ENCODE measurements at places on chromosomes 13 and 19. TPM values are rescaled to one million over a fixed set of nuclear protein-coding genes. Genes with fewer than 3 reads are reported as not detected.
A peak's percentile ranks its signal among the peaks of the same experiment; 100 is the strongest.

DNA sequence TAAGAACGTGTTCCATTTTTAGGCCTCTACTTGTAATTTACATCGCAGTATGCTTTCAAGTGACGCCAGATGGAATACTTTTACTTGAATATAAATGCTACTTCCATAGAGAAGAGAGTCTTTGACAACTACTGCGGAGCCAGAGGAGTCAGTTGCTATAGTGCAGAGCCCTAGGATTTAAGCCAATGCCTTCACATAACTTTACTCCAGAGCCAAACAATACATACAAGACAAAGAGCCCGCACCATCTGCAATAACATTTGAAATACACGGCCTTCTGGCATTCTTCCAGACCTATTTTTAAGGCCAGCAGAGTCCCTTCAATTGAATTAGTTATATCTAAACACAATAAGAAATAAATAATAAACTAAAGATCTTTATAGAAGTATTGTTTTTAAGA is 59.4 kb downstream of the XPO4 start:
- no peak overlapping the region for H3K4me3 ChIP-seq
- peaks cover 14% of the 10 kb centered on the region for H3K36me3 ChIP-seq
- no peak for ATAC-seq
- peaks cover 2% of the 10 kb centered on the region for H3K4me1 ChIP-seq
- H3K27ac ChIP-seq, result no peak overlapping the region

- H3K4me3 ChIP-seq, result no peak overlapping the region
- H3K27ac ChIP-seq, result no peak overlapping the region
- no peaks in the 10 kb centered on the region for H3K27me3 ChIP-seq
- no peaks in the 10 kb centered on the region for H3K36me3 ChIP-seq
- H3K4me1 ChIP-seq, result no peaks in the 10 kb centered on the region
Observed at GRCh38 chr19:14310055-14310454, 71.2 kb upstream of the ADGRE5 start.

DNA sequence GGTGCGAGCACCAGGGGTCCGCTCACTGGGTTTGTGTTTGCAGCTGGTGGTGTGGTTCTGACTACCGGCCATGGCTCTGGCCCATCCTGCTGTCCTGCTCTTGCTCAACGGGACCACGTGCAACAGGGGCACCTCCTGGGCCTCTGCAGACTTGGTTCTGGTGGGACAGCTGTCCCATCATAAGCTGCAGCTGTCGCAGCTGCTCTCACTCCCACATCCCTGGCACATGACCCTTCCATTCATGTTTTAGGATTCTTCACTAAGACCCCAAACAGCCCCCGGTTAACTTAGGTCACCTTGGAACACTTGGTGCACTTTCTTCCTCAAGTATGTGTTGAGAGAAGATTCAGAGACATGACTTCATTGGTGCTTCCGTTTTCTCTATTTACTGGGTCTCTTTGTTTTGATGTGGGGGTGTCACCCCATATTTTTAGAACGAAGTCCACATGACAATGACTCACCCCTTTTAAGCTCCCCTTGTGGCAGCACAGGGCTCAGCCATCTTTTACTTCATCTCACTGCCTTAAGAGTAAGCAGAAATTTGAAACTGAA is 68.4 kb upstream of the ARHGEF7 start:
- no peak overlapping the region for H3K27ac ChIP-seq
- no peaks in the 10 kb centered on the region for H3K36me3 ChIP-seq
- ATAC-seq, result peak; percentile 26
- H3K4me1 ChIP-seq, result no peaks in the 10 kb centered on the region
- no peak overlapping the region for H3K4me3 ChIP-seq
- H3K27me3 ChIP-seq, result peaks cover 16% of the 10 kb centered on the region

- H3K27ac ChIP-seq, result no peak overlapping the region
- ATAC-seq, result no peak
- no peak overlapping the region for H3K4me3 ChIP-seq
Observed at GRCh38 chr19:3266092-3266693, 41.7 kb downstream of the CELF5 start.

- ATAC-seq, result no peak
- no peaks in the 10 kb centered on the region for H3K4me1 ChIP-seq
- H3K36me3 ChIP-seq, result no peaks in the 10 kb centered on the region
- H3K27ac ChIP-seq, result no peak overlapping the region
- H3K27me3 ChIP-seq, result peaks cover 3% of the 10 kb centered on the region
Observed at GRCh38 chr19:5329141-5329540, 11.5 kb downstream of the PTPRS start.

DNA sequence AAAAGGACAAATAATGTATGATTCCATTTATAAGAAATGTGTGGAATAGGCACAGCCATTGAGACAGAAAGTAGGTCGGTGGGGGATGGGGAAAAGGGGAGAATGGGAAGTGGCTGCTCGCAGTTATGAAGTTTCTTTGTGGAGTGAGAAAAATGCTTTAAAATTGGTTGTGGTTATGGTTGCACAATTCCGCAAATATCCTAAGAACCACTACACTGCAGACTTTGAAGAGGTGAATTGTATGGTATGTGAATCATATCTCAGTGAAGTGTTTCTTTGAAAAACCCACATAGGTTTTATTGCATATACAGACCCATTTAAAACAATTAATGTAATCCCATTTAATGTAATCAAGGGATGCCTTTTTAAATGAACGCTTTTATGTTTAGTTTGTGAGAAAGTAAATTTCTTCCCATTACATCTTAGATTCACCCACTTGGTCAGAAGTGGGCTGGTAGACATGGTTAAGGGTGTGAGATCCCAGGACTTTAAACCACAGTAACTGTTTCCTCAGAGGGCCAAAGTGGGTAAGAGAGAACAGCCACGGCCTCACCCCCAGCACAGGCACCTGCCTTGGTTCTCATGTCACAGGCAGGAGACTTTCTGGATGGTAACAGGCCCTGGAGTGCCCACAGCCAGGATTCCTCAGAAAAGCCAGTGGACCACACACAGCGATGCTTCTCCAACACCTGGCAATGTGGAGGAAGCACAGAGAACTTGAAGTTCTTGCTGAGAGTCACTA is 119.3 kb upstream of the GJB6 start:
- ATAC-seq, result no peak
- H3K27ac ChIP-seq, result no peak overlapping the region
- no peaks in the 10 kb centered on the region for H3K4me1 ChIP-seq
- H3K36me3 ChIP-seq, result no peaks in the 10 kb centered on the region

- no peak overlapping the region for H3K4me3 ChIP-seq
- no peaks in the 10 kb centered on the region for H3K36me3 ChIP-seq
- H3K4me1 ChIP-seq, result no peaks in the 10 kb centered on the region
- no peak for ATAC-seq
- no peak overlapping the region for H3K27ac ChIP-seq
Observed at GRCh38 chr13:91248249-91248648, 99.2 kb upstream of the MIR17HG start.

GRCh38 chr13:111953546-111954178 is 113.3 kb upstream of the SOX1 start:
- H3K4me1 ChIP-seq, result no peaks in the 10 kb centered on the region
- H3K4me3 ChIP-seq, result no peak overlapping the region
- H3K36me3 ChIP-seq, result no peaks in the 10 kb centered on the region
- H3K27me3 ChIP-seq, result peaks cover 61% of the 10 kb centered on the region
- ATAC-seq, result no peak

DNA sequence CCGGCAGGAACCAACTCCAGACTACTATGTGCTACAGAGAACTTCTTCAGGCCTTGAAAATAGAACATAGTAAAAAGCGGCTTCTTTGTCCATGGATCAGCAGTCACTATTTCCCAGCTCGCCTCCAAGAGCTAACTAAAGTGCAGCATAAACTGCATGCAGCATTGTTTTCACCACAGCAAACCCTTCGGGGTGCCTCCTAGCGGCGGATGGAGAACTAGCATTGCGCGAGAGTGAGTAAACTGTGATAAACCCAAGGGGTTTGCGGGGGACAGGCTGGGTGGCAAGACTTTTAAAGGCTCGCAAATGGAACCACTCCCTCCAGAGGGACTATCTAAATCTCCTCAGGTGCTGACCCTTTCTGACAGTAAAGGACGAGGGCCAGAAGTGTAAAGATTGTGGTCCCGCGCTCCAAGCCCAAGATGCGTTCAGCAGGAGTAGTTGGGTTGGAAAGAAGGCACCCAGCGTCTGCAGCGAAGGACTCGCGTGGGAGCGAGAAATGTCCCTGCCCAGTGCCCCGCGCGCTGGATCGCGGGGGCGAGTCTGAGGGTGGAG is 21.5 kb upstream of the SGCG start:
- H3K27ac ChIP-seq, result peak overlapping the region; percentile 52
- H3K27me3 ChIP-seq, result peaks cover 38% of the 10 kb centered on the region
- H3K4me1 ChIP-seq, result no peaks in the 10 kb centered on the region
- ATAC-seq, result peak; percentile 27
- H3K36me3 ChIP-seq, result no peaks in the 10 kb centered on the region
- peak overlapping the region; percentile 52 for H3K4me3 ChIP-seq

DNA sequence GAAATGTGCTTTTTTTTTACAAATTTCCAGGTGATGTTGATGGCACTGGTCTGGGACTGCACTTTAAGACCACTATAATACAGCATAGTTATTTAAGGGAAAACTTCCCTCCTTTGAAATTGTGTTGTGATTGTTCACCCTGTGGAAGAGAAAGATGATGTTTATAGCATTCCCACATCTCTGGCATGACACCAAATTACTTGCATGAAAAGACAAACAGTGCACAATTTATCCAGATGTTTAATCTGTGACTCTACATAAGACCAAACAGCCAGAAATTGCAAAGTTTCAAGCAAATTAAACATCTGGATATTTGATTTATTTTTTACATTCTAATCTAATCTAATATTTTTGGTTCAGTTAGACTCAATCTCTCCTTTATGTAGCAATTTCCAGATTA is 51.6 kb downstream of the UFM1 start:
- no peak for ATAC-seq
- H3K36me3 ChIP-seq, result no peaks in the 10 kb centered on the region
- H3K27me3 ChIP-seq, result no peaks in the 10 kb centered on the region
- no peak overlapping the region for H3K4me3 ChIP-seq

GRCh38 chr19:48123907-48124651 is 13.5 kb upstream of the PLA2G4C start:
- ATAC-seq, result no peak
- H3K27me3 ChIP-seq, result no peaks in the 10 kb centered on the region
- no peak overlapping the region for H3K4me3 ChIP-seq
- peaks cover 43% of the 10 kb centered on the region for H3K36me3 ChIP-seq
- H3K4me1 ChIP-seq, result no peaks in the 10 kb centered on the region

GRCh38 chr13:99307648-99308339 is 595 bp upstream of the GPR183 start:
- H3K4me1 ChIP-seq, result peaks cover 84% of the 10 kb centered on the region
- no peaks in the 10 kb centered on the region for H3K27me3 ChIP-seq
- ATAC-seq, result no peak
- H3K27ac ChIP-seq, result peak overlapping the region; percentile 24
- H3K4me3 ChIP-seq, result no peak overlapping the region

GRCh38 chr13:99469041-99469440 is 32.2 kb upstream of the TM9SF2 start:
- no peaks in the 10 kb centered on the region for H3K4me1 ChIP-seq
- no peak for ATAC-seq
- H3K4me3 ChIP-seq, result no peak overlapping the region
- H3K27ac ChIP-seq, result no peak overlapping the region
- peaks cover 5% of the 10 kb centered on the region for H3K27me3 ChIP-seq

GRCh38 chr19:38849147-38849859 is 483 bp downstream of the HNRNPL start:
- no peaks in the 10 kb centered on the region for H3K4me1 ChIP-seq
- peak overlapping the region; percentile 72 for H3K4me3 ChIP-seq
- H3K27me3 ChIP-seq, result no peaks in the 10 kb centered on the region

- no peak overlapping the region for H3K4me3 ChIP-seq
- ATAC-seq, result peak; percentile 92
- H3K27me3 ChIP-seq, result no peaks in the 10 kb centered on the region
- peaks cover 18% of the 10 kb centered on the region for H3K4me1 ChIP-seq
- H3K36me3 ChIP-seq, result no peaks in the 10 kb centered on the region
Observed at GRCh38 chr19:16608290-16608739, 19.7 kb downstream of the MED26 start.

- no peak overlapping the region for H3K4me3 ChIP-seq
- no peak overlapping the region for H3K27ac ChIP-seq
- ATAC-seq, result peak; percentile 15
- H3K4me1 ChIP-seq, result peaks cover 32% of the 10 kb centered on the region
Observed at GRCh38 chr19:40639638-40639982, 38.4 kb downstream of the LTBP4 start.

DNA sequence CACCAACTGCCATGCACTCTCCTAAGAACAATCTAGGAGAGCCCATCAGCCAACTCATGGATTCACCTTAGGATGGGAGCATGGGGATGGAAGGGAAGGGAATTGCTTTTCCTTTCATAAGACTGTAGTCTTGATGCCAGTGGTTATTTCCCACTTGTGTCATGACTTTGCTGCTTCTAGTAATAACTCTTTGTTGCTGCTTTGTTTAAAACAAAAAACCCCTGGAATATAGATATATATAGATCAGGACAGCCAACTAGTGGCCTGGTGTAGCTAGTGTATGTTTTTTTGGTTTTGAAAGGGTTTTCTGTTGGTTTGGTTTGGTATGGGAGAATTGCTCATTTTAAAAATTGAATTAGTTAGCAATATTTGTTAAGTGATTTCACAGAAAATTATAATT is 39.3 kb upstream of the KCTD4 start:
- H3K27me3 ChIP-seq, result no peaks in the 10 kb centered on the region
- no peak overlapping the region for H3K27ac ChIP-seq
- H3K36me3 ChIP-seq, result no peaks in the 10 kb centered on the region
- no peak overlapping the region for H3K4me3 ChIP-seq
- peaks cover 27% of the 10 kb centered on the region for H3K4me1 ChIP-seq

GRCh38 chr19:33778089-33778791 is 18.4 kb upstream of the KCTD15 start:
- H3K27ac ChIP-seq, result no peak overlapping the region
- H3K36me3 ChIP-seq, result no peaks in the 10 kb centered on the region
- ATAC-seq, result peak; percentile 78
- H3K4me3 ChIP-seq, result peak overlapping the region; percentile 20

DNA sequence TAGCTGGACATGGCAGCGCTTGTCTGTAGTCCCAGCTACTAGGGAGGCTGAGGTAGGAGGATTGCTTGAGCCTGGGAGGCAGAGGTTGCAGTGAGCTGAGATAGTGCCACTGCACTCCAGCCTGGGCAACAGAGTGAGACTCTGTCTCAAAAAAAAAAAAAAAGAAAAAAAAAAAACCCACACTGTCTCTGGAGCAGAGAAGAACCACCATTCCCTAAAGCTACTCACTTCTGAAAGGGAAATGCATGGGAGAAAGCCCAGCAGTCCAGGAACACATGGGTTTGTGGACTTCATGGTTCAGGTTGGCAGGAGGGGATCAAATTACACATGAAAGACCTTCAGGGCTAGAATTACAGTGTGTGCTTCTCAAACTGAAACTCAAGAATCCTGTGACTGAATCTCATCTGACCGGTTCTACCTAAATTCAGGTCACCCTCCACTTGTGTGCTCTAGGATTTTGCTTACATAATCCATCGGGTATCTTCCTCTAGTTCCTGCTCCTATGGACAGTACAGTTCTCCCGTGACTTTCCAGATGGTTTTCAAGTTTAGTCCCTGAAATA is 30.2 kb upstream of the CPB2 start:
- no peaks in the 10 kb centered on the region for H3K4me1 ChIP-seq
- H3K36me3 ChIP-seq, result no peaks in the 10 kb centered on the region
- no peak for ATAC-seq

The FGF21 gene
- not detected for total RNA-seq

The ERICH4 gene
- total RNA-seq, result not detected

The NUDT15 gene
- total RNA-seq, result 6.1 TPM

The ARHGEF7 gene
- 78.6 TPM for total RNA-seq

The ANGPTL8 gene
- not detected for total RNA-seq

The ZNF345 gene
- total RNA-seq, result 7.8 TPM

The KLK10 gene
- total RNA-seq, result 6.7 TPM

The GNG7 gene
- 13.0 TPM for total RNA-seq

The FFAR1 gene
- not detected for total RNA-seq

The KIR2DL1 gene
- not detected for total RNA-seq
